ENCODE measurements at places on chromosomes 5 and 9.
A peak's percentile ranks its signal among the peaks of the same experiment; 100 is the strongest.

GRCh38 chr9:93072383-93072795 is 13.9 kb downstream of the SUSD3 start:
- DNase-seq, result no peak

DNA sequence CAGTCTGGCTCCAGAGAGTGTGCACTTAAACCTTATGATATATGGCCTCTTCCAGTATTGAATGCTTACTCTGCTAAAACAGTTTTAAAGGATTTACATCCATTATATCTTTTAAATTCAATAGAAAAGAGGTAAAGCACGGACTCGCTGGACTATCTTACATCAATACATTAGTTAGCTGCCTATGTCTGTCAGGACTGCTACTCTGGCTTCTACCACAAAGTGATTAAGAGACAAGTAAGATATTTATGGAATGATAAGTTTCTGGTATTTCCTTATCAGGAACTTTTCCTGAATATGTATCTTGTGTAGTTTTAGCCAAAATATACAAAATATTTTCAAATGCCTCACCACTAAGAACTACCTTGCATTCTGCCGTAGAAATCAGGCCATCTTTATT is 295.1 kb downstream of the ISL1 start:
- no peak for DNase-seq

DNA sequence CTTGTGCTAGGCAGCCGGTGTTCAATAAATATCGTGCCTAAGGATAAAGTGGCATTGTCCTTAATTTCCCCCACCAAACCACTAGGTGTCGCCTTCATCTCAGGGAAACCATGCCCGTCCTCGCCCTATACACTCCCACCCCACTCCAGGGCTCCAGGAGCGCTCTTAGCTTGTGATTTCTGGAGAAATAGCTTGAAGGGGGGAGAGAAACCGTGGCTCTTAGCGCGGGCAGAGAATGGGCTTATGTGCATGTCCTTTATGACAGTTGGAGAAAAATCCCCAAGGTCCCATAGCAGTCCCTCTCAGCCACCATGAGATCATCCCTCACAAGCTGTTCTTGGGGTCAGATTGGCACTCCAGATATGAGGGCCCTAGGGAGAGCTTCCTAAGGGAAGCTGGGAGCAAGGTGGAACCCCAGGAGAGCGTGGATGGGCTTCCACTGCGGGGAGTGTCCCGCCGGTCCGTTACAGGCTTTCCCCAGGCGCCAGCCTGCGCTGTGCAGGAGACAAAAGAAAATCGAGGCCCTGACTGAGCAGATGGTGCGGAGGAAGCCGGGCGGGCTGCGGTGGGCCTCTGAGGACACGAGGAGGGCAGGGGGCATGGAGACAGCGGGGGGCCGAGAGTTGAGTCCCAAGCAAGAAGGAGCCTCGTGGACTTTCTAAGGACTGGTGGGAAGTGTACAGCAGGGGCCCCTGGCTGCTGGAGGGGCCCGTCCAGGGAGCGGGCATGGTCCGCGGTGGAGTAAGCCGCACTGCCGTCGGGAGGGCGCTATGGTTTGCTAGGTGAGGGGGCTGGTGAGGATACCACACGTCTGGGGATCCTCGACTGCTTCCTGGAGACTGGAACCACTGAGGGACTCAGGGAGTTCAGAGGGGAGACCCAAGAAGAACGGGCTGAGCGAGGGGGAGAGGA is 750 bp upstream of the NPR2 start:
- peak; percentile 90 for DNase-seq

DNA sequence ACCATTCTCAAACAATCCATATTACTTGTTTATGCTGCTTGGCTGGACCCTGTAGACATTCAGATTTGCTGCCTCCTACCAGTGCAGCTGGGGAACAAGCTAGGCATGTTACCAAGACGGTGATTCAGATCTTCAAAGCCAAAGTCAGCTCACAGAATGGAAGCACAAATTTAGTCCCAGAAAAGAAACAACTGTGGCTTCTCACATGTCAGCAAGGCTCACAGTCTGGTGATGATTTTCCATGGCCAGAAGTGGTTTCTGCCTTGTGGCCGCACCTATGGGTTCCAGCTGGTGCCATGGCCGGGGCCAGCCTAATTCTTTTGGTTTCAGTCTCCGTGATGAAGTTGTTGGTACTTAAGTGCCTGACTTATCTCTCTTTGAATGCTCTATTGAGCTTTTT is 182.2 kb downstream of the TMC1 start:
- no peak for DNase-seq

DNA sequence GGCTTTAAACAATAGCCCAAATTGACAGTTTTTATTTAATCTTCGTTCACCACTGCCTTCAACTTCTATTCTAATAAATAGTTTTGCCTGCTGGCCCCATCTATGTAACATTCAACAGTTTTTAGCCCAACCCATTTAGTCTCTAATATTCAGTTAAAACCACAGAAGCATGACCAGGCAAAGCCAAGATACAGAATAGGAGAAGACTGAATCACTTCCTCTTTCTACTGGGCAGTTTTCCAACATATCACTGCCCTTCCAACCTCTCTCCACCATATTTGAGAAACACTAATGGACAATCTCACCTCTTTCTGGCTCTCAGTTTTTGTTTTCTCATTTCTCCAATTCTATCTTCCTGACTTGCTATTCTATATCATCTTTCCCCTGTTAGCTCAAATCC is 352.9 kb downstream of the DNAH5 start:
- no peak for DNase-seq

DNA sequence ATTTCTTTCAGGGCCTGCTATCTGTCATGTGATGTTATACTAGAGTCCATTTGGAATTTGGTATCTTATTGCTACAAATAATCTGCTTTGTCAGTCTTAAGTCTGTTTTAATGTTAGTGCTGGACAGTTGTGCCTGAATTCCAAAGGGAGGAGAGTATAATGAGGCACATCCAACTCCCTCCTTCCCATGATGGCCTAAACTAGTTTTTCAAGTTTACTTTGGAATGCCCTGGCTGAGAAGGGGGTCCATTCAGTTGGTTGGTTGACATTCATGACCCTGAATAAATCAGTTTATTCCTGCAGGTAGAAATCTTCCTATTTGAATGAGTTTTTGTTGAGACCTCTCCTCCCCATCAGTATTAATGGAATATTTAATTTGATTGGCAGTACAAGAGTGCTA is 9.4 kb upstream of the LRRTM2 start:
- DNase-seq, result no peak

- peak; percentile 79 for DNase-seq
These were observed 223.3 kb downstream of the MEF2C start for GRCh38 chr5:88659529-88660263.

- no peak for DNase-seq
These were observed 237.8 kb upstream of the EDIL3 start for GRCh38 chr5:84622461-84622860.
